ENCODE measurements at places on chromosomes 7 and 10.
A peak's percentile ranks its signal among the peaks of the same experiment; 100 is the strongest.

- DNase-seq: no peak
Measured at GRCh38 chr10:97939446-97939990, 89.9 kb downstream of the GOLGA7B start.

DNA sequence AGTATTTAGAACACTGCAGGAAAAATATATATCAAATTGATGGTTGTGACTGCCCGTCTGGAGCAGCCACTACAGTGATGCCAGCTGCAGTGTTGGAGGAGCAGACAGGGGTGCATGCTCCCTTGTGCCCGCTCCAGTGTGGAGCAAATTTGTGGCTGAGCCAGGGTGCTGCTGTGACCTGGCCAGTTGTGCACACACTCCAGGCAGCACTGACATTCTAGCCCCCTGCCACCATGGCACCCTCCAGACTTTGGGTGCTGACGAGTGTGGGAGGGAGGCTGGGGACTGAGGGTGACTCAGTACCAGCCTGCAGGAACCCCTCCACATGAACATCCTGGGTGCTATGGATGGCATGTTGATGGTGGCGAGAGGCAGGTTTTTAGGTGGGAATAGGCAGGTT lies 160.0 kb upstream of the PCDH15 start:
- DNase-seq: no peak

DNA sequence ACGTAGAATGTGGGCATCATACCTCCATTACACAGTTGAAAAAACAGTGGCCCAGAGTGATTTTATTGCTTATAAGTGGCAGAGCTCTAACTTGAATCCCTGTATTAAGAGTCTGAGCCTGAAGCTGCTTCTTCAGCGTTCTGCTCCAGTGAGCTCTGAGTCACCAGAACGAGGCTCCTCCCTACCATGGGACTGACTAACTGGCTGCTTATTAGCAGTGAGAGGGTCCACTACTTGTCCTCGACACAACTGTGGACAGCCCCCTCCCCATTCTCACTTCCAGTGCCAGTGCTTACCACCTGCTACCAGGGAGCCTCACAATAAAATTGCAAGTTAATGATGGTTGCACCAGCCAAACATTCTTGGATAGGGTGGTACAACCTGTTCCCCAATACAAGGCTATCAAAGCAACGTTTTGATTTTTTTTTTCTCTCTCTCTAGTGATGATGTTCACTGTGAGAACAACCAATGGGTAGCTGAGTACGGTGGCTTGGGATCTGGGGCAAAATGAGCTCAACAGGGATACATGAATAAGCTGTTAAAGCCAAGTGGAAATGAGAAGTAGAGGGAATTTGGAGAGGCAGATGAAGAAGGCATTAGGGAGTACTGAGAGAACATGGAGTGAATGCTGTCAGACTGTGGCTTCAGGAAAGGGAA lies 2.7 kb upstream of the NRG3 start:
- no peak for DNase-seq

DNA sequence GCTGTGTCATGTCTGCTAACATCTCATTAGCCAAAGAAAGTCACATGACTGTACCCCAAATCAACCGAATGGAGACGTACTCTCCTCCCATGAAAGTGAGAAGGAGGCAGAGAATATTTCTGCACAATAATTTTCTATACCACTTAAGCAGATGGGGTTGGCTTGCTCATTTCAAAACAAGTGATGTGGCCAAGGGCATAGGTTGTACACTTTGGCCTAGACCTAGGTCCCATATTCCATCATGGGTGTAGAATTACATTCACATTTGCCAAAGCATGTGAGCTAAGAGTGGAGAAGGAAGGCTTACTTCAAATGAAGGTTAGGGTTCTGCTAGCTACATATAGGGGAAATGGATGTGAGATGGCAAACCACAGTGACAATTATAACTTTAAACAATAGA lies 83.0 kb downstream of the ZNF365 start:
- no peak for DNase-seq

- no peak for DNase-seq
Measured at GRCh38 chr7:14821757-14822480, 80.6 kb downstream of the DGKB start.

DNA sequence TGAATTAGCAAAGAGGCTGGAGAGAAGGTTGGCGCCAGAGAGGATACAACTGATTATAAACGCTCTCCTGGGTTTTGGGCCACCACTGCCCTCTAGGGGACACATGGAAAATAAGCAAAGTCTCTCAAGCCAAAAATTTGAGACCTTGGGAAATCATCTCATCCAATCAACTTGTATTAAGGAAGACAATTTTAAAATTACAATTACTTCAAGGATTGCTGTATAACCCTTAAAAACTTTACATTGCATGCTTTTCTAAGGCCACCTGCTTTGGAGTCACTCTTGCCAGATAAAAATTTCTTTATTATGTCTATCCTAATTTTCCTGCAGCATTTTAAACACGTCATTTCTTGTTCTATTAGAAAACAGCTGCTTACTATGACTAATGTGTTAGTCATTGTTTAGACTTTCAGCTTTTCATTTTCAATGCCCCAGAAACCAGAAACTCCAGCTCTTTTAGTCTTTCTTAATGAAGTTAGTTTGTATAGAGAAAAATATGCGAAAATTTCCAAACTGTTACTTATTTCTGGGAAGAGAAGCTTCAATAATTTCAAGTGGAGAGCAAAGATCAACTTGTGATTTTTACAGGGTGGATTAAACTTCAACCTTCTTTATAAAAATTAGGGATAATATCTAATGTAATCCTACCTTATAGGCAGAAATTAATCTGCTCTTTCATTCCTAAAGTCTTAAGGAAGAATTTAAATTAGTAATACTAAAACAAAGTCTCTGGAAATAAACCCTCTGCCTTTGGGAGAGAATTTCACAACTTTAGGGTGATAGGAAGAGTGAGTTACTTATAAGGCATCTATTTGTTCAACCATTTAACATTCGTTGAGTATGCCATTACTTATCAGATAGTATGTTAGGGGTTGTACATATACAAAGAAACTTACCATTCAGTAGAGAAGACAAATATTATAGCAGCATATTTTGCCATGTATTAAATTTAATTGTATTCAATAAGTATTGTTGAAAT lies 20.6 kb upstream of the RHOBTB1 start:
- DNase-seq: peak; percentile 67

Data from NCI-H1436 (cell line).